ENCODE measurements at places on chromosomes 7 and 10. TPM values are rescaled to one million over a fixed set of nuclear protein-coding genes. Genes with fewer than 3 reads are reported as not detected.

The GPR26 gene
- 0.07 TPM for total RNA-seq

DNA sequence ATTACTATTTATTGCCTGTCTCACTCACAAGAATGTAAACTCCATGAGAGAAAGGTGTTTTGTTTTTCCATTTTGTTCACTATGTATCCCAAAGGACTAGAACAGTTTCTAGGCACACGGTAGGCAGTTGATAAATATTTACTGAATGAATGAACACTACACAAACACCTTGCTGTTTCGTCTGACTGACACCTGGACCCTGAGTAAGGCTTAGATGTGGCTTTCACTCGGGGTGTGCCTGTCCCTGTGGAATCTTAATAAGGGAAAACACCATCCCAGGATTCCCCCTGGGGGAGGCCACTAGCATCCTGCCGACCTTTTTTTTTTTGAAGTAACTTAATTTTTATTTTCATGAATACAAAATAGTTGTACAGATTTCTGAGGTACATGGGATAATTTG is 66.6 kb upstream of the STEAP1B start:
- no peak for DNase-seq

GRCh38 chr10:124308811-124309210 is 109.9 kb downstream of the OAT start:
- DNase-seq = peak; percentile 12

DNA sequence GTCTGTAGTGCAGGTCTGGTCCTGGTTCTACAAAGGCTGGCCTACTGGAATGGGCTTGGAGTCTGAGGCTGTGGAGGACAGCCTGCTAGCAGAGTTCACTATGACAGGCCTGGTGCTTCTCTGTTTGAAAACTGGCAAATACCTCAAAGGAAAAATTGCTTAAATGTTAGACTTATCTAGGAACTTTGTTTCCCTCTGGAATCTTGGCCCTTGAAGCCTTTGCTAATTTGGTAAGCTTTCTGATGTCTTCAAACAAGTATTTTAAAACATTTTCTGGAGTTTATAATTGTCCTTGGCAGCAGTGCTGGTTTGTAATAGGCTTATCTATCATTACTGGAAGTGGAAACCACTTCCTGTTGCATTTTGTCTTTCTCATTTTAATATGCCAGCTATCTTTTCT is 139.7 kb downstream of the TMEM26 start:
- no peak for DNase-seq

The OR9A2 gene
- not detected for total RNA-seq

- no peak for DNase-seq
These were observed 2.0 kb downstream of the RTKN2 start for GRCh38 chr10:62266611-62267010.

DNA sequence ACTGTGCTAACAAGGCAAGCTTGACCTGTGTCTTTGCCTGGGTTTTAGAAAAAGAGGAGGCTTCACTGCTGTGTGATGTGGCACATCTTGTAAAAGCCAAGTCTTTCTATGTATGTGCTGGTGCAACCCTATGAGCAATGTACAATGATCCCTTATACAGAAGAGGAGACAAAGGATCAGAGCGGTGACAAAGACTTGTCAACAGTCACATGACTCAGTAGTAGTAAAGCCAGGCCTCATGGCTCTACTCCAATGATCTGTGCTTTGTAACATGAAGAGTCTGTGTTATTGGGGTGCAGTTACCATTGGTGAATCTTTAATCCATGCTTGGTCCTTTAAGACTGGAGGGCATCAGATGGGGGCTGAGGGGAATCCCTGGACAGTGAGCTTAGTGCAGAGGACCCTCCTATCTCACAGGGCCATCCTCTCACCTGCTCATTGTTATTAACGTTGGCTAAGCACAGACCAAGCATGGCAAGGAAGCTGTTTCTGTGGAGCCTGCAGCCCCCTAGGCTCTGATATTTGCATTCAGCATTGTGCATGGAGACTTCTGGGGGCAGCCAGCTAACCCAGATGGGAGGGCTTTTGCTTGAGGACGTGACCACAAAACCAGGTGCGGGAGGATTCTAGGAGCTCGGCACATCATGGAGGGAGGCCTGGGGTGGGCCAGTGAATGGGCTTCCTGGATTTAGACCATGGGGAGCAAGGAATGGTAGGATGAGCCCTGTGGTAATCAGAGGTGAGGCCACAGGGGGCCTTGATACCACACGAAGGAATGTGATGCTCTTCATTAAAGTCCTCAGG is 308.8 kb upstream of the ZNF32 start:
- no peak for DNase-seq

The LBX1 gene
- not detected for total RNA-seq

The EVX1 gene
- not detected for total RNA-seq

DNA sequence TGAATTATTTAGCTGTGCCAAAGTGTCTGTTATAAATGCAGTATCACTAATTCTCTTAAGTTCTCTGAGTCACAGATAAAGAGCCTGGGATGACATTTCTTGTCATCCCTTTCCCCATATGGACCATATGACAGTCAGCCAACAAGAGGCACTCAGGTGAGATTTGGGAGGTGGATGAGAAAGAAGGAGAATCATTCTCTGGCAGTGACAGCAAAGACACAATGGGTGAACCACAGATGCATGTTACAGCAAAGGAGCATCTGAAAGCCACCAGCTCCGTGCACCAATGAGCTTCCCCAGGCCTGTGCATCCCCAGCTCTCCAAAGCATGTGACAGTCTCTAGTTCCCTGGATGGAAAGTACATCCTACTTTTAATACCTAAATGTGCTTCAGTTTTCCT is 10.8 kb downstream of the GIMAP6 start:
- no peak for DNase-seq

- DNase-seq = no peak
These were observed 19.4 kb downstream of the ZMIZ2 start for GRCh38 chr7:44767912-44768627.

DNA sequence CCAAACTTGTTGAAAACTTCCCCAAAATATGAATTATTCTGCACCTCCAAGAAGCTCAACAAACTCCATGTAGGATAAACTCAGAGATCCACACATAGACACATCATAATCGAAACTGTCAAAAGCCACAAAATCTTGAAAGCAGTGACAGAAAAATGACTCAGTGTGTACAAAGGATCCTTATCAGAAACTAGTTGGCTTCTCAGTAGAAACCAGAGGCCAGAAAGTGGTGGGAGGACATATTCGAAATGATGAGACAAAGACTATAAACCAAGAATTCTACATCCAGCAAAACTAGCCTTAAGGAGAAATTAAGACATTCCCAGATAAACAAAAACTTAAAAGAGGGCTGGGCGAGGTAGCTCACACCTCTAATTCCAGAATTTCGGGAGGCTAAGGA is 38.5 kb downstream of the MCMBP start:
- DNase-seq = no peak

The GRM8 gene
- 1.2 TPM for total RNA-seq

DNA sequence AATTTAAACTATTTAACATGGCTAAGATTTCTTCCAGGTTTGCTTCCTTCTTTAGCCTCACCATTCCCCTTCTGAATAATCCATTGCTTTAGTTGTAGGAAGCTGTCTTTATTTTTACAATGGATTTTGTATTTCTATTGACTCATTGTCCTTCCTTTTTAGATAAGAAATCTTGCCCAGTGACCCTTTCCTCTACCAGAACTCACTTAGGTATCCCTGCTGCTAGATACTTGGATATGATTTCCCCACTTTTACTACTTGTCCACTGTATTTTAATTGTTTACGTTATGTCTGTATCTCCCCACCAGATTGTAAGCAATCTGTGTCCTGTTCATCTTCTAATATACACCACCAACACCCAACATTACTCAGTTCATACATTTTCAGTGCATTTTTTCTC is 47.7 kb upstream of the MDFIC start:
- no peak for DNase-seq

- no peak for DNase-seq
These were observed 158.3 kb upstream of the HDAC9 start for GRCh38 chr7:18337048-18337809.

- no peak for DNase-seq
These were observed 13.2 kb downstream of the MLLT10 start for GRCh38 chr10:21547246-21547645.

DNA sequence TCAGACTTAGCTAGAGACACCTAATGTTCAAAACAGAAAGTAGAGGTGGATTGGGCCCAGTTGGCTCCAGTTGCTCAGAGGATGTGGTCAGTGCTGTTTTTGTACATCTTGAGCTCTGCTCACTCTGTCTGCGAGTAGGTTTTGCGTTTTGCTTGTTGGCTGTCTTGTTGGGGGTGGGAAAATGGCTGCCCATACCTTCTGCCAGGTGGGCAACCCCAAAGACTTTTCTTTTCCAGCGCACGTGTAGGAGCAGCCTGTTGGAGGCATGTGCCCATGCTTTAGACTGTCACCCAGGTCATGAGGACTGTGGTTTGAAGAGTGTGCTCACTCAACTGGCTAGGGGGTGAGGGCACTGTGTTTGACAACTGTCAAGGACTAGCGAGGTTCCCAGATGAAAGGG is 73.9 kb downstream of the KAT6B start:
- no peak for DNase-seq

- no peak for DNase-seq
These were observed 139.2 kb downstream of the SLIT1 start for GRCh38 chr10:97046456-97047082.

DNA sequence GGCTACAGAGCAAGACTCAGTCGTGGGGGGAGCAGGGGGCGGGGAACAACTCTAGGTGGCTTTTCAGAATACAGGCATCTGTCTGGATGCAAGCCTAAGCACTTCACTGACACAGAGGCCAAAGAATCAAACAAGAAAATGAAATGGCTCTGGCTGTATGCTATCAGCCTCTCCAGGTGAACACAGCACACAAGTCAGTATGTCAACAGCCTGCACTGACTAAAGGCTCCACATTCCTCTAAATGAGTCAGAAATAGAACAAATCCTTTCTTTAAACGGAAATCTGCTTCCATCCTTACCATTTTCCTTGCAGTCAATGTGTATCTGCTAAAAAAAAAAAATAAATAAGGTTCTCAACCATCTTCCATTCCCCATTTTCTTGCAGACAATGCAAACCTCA is 88.3 kb downstream of the ARMH3 start:
- no peak for DNase-seq

The GCK gene
- total RNA-seq = 0.90 TPM

- no peak for DNase-seq
These were observed 170.2 kb upstream of the GNAI1 start for GRCh38 chr7:79964463-79964862.

DNA sequence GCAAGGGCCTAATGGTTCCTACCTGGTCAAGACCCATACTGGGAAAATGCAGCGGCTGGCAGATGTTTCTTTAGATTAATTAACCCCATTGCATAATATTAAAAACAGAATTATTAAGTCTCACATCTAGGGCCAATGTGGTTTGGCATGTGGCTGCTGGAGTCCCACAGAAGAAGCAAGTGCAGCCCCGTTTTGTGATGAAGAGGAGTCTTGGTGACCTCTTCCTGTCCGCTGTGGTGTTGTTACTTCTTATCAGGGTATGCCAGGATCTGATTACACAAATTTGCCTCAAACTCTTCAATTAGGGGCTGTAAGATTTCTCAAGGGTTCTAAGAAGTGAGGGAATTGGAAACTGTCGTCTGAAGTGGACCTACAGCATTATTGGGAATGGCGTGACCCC is 240.3 kb downstream of the SEC23IP start:
- DNase-seq = no peak

DNA sequence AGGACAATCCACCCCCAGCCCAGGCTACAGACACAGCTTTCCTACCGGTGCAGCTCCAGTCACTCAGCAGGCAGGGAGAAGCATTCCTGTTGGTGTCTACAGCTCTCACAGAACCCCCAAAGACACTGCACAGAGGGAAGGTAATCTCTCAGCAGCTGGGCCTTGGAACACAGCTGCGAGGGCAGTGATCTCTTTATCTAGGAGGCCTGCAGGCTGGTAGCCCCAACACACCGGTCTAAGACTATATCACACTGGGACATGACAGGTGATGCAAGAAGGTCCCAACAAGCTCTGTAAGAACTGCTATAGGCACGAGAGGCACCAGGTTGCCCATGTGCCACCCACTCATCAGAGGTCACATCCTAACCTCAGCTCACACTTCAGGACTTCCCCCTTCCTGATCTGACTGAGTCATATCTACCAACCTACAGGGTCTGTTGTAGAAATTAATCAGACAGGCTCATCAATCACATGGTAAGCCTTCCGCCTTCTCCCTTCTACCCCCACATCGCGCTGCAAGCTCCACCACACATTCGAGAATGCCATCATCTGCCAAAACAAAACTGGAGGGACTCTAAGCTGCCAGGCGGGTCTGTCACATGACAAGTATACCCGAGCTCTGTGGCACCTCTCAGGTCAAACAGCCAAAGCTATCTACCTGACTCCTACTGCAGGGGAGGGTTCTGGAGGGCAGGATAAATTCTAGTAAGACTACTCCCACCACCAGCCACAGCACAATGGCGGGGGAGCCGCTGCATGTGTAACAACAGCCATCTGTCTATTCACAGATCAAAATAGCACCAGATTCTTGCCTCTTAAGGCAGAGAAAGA is 26.1 kb downstream of the FAM53B start:
- DNase-seq = no peak

- no peak for DNase-seq
These were observed 62.8 kb upstream of the MYL10 start for GRCh38 chr7:101691822-101692384.

DNA sequence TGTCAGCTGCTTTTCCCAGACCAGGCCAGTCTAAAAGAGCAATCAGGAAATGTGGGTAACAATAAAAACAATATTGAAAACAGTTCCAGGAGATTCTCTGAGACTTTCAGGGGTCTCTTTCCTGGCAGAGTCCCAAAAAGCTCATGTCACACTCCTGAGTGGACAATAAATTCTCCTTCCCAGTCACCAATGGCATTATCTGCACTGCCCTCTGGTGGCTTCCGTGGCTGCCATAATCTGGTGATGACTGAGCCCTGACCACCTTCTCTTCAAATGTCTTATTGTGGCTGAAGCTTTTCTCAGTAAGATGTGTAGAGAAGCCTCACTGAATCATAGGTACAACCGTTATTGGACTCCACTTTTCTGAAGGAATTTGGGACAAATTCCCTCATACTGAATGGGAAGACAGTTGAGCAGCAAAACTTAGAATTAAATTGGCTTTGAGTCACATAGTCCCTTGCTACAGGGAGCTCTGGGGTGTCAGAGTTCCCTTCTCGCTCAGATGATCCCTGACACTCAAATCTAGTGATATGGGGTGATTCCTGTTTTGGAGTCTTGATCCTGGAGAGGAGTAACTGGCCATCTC is 24.4 kb upstream of the ASAH2 start:
- peak; percentile 60 for DNase-seq

Measured in H9 (cell line).